Stimulated activated CD8-positive, alpha-beta memory T cell treated with anti-CD3 and anti-CD28 coated beads, Interleukin-7, amount 100 ng/mL, for 1 hour (primary cell): ENCODE measurements at places on chromosomes 2 and 18.

- no peak for DNase-seq
Measured at GRCh38 chr2:38935568-38936172, 46.0 kb downstream of the ARHGEF33 start.

- DNase-seq, result no peak
Measured at GRCh38 chr2:135870571-135870970, 5.7 kb downstream of the MCM6 start.

- DNase-seq, result no peak
Measured at GRCh38 chr2:210493528-210493927, 17.0 kb upstream of the LANCL1 start.

- DNase-seq, result no peak
Measured at GRCh38 chr18:55996717-55997116, 408.7 kb upstream of the TCF4 start.

DNA sequence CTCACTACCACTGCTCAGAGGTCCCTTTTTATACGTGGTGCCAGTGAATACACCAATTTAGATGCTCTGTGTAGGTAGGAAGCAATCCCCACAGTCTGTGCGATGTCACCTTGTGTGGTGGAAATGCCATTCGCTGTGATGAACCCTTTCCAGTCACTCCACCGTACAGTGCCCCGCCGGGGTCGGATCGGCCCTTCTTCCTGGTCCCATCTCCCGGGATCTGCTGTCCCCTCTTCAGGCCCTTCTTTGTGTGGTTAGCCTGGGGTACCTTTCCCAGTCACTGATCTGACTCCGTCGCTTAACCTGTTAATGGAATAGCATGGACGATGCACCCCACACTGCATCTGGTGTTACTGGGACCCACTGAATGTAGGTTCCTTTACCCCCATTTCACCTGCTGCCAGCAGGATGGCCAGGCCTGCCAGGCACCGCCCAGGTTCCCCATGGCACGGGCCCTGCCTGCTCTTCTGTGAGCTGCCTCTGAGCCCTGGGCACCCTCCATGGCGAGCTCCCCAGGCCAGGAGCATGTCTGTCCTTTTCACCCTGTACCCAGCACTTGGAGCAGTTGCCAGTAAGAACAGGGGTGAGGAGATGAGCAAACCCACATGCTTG lies 18.0 kb downstream of the TWIST2 start:
- DNase-seq, result no peak

GRCh38 chr2:159411460-159411859 lies 125.0 kb upstream of the WDSUB1 start:
- no peak for DNase-seq

GRCh38 chr2:241048949-241049343 lies 50.5 kb downstream of the SNED1 start:
- no peak for DNase-seq

GRCh38 chr2:15860760-15861159 lies 79.6 kb upstream of the MYCN start:
- no peak for DNase-seq

GRCh38 chr2:240898108-240898730 lies 2.3 kb upstream of the MAB21L4 start:
- DNase-seq, result no peak

DNA sequence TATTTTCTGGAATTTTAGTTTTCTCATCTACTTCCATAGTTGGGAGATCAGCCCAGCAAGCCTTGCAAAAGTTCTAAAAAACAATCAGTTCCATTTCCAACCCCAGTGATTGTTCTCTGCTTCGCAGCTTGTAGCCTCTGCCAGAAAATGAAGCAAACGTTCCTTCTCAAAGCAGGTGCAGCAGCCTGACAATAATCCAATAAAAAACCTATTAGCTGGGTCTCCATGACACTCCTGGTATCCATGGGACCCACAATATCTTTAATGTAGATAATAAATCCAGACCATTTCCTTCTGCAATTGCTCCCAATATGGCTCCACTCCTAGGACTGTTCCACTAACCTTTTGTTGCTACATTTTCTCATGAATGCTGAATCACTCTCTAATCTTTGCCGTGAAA lies 140.8 kb upstream of the SETBP1 start:
- no peak for DNase-seq

DNA sequence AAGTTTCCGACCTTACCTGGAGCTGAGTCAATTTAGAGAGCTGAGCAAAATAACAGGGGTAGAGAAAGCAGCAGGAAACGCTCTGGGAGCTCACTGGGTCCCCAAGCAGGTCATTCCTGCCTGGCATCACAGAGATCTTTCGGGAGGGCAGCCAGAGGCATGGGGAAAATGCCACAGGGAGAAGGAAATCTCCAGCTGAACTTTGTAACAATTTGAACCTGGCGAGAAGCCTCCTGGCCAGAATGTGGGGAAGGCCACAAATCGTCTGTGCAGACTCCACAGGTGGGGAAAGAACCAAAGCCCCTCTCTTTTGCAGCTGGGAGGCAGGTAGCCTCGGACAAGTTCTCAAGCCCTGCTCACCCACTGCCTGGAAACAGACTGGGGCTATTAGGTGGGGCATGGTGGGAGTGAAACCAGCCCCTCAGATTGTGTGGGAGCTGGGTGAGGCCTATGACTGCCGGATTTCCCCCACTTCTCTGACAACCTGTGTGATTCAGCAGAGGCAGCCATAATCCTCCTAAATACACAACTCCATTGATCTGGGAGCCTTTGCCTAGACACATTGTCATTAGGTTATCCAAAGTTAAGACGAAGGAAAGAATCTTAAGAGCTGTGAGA lies 53.9 kb downstream of the INO80D start:
- DNase-seq, result no peak

DNA sequence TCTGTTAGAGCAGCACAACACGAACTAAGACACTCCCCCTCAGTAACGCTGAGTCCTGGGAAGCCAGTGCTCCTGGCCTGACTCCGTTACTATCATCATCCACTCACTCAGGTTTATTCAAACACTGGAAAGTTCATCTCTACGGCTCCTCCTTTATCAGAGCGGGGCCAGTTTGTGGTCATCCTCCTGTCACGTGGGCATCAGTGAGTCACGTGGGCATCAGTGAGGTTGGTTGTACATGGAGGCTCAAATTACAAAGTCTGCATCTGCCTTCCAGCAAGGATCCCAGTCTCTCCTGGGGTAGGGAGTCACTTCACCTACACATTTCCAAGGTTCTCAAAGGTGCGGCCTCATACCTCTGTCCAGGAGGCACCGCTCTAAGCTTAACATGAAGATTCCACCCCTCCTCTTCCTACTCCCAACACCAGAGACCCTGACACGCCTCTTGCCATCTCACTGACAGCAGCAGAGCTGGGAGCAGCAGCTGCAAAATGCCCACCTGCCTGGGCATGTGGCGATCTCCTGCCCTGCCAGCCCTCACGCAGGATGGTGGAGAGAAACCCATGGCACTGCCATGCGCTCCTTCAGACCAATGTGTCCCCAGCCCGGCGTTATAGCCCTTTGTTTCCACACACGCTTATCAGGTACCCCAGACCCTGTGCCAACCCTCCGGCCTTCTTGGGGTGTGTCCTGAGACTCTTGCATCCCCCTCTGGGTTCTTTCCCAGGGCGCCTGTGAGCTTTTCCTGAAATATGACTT lies 99.2 kb upstream of the PTPRM start:
- DNase-seq, result no peak

DNA sequence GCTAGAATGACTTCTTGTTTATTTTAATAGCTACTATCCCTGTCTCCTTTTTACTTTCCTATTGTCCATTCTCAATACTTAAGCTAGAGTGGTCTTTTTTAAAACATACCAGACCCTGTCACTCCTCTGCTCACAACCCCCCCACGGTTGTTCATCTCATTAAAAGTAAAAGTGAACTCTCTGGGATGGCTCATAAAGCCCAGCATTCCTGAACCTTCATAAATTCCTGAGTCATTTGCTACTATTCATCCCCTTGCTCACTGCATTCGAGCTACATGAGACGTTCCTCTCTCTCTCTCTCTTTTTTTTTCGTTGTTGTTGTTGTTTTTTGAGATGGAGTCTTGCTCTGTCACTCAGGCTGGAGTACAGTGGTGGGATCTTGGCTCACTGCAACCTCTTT lies 148.7 kb upstream of the DSEL start:
- DNase-seq, result no peak

DNA sequence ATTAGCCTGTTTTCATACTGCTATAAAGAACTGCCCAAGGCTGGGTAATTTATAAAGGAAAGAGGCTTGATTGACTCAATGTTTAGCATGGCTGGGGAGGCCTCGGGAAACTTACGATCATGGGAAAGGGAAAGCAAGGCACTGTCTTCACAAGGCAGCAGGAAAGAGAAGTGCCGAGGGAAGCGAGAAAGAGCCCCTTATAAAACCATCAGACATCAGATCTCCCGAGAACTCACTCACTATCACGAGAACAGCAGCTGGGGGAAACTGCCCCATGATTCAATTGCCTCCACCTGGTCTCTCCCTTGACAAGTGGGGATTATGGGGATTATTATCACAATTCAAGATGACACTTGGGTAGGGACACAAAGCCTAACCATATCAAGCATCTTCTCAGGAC lies 23.3 kb downstream of the RHOB start:
- DNase-seq, result no peak

DNA sequence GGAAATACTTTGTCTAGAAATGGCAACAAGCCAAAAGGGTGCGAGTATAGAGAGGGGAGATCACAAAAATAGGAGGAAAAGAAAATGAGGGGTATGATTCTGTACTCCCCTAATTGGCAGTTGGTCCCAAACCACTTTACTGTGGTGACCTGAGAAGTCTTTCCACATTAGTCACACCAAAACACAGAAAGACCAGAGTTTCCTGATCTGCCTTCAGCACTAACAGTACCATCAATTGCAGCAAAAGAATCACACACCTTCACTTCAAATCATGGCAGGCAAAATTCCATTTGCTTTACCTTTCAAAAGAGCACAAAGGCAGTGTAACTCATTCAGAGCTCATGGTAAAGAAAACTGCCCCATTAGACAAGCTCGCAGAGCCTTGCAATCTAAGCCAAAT lies 86.8 kb downstream of the ALK start:
- DNase-seq, result no peak
